ENCODE measurements at places on chromosomes 12 and 14.

DNA sequence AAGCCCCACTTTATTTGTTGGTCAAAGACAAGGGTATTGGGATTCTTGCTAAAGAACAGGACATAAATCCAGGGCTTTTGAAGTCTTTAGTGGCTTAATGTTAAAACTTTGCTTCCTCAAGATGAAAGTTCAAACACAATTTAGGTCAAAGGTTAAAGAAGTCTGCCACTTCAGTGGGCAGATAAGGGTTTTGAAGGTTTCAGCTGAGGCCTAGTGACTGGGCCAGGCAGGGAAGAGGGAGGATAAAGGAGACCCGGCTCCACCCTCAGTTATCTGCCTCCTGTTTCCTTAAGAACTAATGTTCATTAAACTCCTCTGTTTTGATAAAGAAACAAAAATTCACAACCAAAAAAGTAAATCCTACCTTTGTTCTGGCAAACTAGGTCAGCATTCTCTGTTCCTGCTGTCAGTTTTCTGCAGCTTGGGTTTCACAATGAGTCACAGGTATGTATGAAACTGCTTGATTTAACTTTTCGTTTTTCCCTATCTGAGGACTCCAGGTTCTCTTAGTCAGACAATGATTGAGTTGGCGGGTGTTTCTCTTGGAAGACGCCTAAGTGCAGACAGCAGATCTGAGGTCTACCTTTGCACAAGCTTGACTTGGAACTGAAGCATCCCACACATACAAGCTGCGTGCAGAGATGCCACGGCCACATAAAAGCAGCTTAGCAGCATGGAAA, 208.3 kb downstream of the EXOC5 start:
- no peak for DNase-seq

DNA sequence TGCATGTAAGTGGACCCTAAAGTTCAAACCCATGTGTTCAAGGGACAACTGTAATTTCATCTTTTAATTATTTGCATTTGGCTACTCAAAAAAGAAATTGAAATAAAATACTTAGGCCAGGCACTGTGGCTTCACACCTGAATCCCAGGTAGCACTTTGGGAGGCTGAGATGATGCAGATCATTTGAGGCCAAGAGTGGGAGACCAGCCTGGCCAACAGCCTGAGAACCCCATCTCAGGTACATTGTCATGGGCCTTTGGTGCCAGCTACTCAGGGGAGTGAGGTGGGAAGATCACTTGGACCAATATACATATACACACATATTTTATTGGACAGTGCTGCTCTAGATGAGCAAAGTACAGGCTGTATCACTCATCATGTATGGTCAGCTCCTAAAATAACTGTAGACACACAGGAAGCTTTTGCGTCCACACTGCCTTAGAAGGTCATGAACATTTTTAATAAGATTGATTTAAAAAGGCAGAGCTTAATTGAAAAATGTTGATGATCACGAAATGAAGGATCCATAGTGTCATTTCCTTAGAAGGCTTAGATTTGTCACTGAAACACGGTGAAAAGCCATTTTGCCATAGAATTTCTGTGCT, 2.5 kb upstream of the ZCCHC8 start:
- no peak for DNase-seq

GRCh38 chr12:131001493-131001892, 47.8 kb downstream of the ADGRD1 start:
- no peak for DNase-seq

GRCh38 chr14:28779456-28779855, 12.9 kb downstream of the FOXG1 start:
- no peak for DNase-seq

DNA sequence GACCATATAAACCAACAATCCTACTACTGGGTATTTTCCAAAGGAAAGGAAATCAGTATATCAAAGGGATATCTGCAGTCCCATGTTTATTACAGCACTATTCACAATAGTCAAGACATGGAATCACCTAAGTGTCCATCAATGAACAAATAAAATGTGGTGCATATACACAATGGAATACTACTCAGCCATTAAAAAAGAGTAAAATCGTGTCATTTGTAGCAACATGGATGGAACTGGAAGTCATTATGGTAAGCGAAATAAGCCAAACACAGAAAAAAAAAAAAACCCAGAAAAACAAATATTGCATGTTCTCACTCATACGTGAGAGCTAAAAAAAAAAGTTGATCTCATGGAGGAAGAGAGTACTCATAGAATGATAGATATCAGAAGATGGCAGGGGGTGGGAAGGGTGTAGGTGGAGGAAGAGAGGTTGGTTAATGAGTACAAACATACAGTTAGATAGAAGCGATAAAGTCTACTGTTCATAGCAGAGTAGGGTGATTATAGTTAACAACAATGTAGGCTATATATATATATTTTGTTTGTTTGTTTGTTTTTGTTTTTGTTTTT, 49.3 kb downstream of the BCAT1 start:
- no peak for DNase-seq

- DNase-seq, result peak; percentile 81
These were observed 25.2 kb downstream of the KRT8 start for GRCh38 chr12:52879394-52880351.

DNA sequence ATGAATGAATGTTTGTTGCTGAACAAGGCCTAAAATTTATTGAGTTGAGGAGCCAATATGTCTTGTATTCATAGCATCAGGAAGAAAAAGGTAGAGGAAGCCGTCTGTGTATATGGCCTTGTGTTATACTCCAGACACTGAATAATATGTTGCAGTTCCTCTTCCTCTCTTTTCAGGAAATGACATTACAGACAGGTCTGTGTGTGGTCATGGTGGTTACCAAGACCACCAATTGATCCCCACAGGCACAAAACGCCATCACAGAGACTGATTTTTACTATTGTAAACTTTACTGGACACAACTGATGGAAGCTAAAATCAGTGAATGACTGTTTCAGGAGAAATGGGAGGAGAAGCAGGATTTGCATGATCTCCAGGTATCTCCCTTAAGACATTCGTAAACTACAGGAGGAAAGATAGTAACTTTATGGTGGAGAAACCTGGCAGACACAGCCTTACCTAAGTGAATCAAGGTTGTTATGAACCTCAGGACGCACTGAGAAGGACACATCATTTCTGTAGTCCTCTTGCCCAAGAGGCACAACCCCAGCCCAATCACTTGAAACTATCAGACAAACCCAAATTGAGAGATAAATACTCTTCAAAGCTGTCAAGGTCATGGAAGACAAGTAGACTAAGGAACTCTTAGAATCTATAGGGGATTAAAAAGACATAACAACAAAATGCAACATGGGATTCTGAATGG, 334.1 kb upstream of the RGS6 start:
- DNase-seq, result no peak

- no peak for DNase-seq
These were observed 198.6 kb upstream of the DIO3 start for GRCh38 chr14:101362529-101363260.

DNA sequence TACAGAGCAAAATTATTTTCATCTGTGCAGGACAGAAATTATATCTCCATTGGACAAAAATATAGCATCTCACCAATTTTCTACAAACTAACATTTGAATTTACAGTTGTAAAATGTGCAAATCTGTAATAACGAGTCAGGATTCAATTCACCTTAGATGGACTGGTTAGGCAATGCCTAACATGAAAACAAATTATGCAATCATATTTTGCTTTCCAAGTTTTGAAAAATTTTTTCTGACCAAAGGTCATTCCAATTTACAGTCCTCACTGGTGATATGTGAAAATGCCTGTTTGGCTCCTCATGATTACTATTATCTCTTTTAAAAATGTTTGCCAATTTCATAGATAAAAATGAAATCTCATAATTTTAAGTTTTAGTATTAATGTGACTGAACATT, 6.5 kb upstream of the CPM start:
- no peak for DNase-seq

DNA sequence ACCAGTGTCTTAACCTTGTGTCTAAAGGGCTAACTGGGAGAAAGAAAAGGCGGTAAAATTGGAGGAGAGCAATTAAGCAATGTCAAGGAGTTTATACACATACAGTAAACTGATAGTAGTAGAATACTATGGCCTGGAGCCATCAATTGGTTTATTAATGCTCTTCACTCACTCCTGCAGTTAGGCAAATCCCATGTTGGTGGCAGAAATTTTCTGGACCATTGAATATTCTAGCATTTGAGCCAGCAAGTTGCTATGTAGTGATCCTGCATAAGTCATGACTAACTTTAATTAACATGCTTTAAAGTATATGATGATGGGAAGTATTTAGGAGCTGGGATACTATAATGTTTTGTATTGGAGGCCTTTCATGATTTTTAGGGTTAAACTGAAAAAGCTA, 14.3 kb upstream of the DERA start:
- no peak for DNase-seq

GRCh38 chr12:127205781-127206555, 1061.0 kb upstream of the TMEM132C start:
- DNase-seq, result no peak

- no peak for DNase-seq
These were observed 60.8 kb upstream of the REP15 start for GRCh38 chr12:27635349-27635972.

DNA sequence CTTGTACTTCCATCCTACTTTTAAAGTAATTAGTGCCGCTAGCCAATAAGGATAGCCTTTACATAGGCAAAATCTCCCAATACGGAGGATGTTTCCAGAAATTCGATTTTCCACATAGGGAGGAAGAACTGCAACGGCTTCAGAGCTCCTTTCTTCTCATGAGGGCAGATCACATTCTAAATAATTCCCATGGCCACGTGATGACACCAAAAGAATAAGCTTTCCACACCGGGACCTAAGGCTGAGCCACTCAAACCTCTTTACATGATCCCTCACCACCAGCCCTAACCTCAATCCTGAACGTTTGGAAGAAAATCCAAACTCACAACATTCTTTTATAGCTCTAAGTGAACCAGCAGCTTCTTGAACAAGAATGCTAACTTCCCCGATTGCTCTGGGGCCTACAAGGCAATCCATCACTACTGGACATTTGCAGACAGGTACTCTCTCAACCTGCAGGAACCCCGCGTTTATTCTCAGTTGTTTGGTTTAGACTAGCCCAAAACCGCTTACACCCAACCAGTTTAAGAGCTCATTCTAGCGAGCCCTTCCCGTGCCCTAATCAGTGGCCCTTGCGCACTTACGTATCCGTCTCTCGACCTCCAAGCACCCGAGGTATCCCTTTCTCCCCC, 884 bp downstream of the CAPRIN2 start:
- DNase-seq, result no peak

DNA sequence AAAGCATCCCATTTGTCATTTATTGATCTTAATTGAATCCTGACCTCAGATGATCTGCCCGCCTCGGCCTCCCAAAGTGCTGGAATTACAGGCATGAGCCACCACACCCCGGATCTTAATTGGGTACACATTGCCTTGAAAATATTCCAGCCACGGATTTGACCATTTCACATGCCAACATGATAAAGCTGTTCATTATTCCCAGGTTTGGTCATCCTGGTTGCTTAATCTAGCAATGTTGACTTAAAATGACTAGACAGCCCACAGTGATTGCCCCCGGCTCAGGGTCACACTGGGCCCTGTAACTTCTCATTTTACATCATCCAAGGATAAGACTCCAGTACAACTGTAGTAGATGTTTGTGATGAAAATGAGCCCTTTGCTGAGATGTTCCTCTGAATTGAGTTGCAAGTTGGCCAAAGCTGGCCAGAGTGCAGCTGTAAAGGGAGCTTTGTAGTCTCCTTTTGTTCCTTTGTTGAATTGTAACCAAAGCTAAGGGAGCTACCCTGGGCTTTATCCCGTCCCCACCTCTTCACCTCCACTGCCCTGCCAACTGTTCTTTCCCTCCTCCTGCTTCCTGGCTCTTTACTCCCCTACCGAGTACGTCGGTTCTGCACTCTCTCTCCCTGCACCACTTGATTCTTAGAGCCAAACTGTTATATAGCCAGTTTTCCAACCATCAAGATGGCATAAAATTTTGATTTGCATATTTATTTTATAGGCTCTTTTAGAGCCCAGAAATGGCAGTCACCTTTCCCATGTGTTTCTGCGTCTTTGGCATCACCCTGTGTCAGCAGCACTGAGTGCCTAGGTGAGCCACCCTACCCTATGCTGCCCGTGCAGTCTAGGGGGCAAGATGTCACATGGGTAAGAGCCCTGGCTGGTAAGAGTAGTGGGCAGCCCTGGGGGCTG, 141.3 kb upstream of the HIF1A start:
- DNase-seq, result no peak

- DNase-seq, result no peak
These were observed 20.4 kb downstream of the TPH2 start for GRCh38 chr12:71958993-71959578.

GRCh38 chr14:55805250-55805649, 225.2 kb downstream of the KTN1 start:
- no peak for DNase-seq

- DNase-seq, result no peak
These were observed 934.9 kb downstream of the LRFN5 start for GRCh38 chr14:42541535-42542001.

GRCh38 chr12:31783996-31784645, 55.3 kb upstream of the AMN1 start:
- no peak for DNase-seq

DNA sequence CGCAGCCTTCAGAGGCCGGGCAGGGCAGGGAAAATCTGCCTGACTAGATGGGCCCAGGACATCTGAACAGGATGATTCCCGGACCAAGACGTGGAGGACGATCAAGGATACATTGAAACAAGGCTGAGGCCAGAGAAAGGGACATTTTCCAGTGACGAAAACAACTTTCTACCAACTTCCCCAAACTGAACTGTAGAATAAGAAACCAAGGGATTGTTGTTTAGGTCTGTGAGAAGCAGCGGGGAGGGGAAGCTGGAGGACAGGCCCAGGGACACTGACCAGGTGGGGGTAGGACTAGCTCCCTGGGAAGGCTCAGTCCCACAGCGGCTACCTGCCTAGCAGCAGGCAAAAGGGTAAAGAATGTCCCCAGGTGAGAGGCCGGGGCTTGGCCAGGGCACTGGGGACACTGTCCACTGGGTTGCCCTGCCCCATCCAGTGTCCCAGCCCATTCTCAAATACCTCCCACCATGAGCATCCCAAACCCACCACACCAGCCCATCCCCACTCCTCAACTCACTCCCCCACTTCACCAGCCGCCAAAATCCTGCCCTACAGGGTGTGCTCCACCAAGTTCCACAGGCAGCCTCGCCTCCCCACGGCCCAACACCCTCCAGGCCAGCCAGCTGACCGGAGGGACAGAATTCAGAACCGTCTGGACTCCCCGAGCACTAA, 995 bp downstream of the TNFRSF1A start:
- DNase-seq, result no peak

Data from activated T-cell treated with anti-CD3 and anti-CD28 coated beads, Interleukin-2, amount 50 U/mL, for 1 hour (primary cell).